ENCODE measurements at places on chromosomes 12 and 14. TPM values are rescaled to one million over a fixed set of nuclear protein-coding genes. Genes with fewer than 3 reads are reported as not detected.

DNA sequence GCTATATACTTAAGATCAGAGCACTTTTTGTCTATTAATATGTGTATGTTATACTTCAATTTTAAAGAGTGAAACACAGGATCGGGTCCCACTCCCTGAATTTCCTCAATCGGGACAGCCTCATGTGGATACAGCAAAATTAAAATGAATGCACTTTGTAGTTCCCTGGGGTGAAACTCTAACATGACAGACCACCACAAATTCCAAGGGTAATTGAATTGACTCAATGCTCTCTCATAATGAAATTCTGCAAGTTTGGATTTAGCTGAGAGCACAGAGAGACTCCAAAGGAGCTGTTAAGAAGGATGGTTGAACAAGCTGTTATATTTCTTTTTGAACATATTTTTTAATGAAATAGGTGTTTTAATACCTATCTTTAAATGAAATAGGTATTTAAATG is 413.6 kb downstream of the GXYLT1 start:
- no peaks in the 10 kb centered on the region for H3K36me3 ChIP-seq
- no peaks in the 10 kb centered on the region for H3K4me1 ChIP-seq
- H3K4me3 ChIP-seq: no peak overlapping the region
- H3K27me3 ChIP-seq: no peaks in the 10 kb centered on the region
- H3K27ac ChIP-seq: no peak overlapping the region

GRCh38 chr12:31737763-31738162 is 8.9 kb upstream of the AMN1 start:
- H3K4me1 ChIP-seq: no peaks in the 10 kb centered on the region
- H3K27me3 ChIP-seq: no peaks in the 10 kb centered on the region

DNA sequence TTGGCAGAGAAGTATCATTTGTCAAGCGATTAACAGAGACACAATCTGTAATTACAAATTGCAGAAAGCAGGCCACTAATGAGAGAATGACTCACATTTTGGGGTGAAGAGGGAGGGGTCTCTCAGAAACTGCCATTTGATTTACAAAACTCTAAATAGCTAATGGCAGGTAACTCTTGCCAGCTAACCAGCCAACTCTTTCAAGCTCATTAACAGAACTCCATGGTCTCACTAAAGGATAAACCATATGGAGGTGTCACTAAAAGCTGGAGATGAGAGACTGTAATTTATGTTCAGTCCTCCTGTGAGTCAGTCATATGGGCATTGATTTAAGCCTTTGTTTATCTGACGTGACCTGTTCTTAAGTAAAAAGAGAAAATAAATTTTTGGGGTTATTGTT is 336.4 kb downstream of the FOXG1 start:
- no peak overlapping the region for H3K4me3 ChIP-seq
- no peak overlapping the region for H3K27ac ChIP-seq
- DNase-seq: no peak
- H3K36me3 ChIP-seq: no peaks in the 10 kb centered on the region
- no peaks in the 10 kb centered on the region for H3K27me3 ChIP-seq

ARHGAP9 gene
- total RNA-seq: 5.5 TPM

DNA sequence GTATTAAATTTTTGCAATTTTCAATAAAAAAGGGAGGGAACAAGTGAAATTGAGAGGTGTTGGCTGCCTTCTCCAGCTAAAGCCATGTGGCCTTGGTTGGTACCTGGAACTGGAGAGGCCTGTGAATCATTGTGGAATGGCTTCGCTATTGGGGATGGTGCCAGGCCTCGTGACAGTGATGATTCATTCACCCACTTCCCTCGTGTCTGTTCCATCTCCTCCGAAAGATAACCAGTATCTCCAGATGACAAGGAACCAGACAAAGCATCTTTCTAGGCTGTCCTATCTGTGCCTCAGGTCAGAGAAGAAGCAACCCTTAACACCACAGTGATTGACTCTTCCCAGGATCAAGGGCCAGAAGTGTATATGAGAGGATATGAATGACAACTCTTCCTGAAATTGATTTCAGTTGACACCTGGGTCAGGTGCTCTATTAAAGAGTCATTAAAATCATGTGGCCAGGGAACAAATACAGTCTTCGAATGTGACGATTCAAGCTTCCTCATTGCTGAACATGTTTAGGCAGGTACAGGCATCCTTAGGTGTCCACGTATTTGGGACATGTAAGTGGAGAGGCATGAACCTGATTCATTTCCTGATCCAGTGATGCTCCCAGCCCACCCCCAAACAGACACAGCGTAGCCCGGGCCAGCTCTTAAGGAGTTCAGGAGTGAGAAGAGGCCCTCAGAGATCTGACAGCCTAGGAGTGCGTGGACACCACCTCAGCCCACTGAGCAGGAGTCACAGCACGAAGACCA is at the start of gene RNASE7:
RNASE7 (plus strand) TSS at position 687 of the 758 bp plus-strand sequence. CDS start 631 bp downstream, outside the sequence.
- H3K4me3 ChIP-seq: no peak within 1 kb of the TSS
- H3K4me1 ChIP-seq: peaks cover 6% of the 10 kb centered on the region
- DNase-seq: no peak
- H3K27ac ChIP-seq: no peak within 1 kb of the TSS
